ENCODE measurements at places on chromosomes 13 and 19. TPM values are rescaled to one million over a fixed set of nuclear protein-coding genes. Genes with fewer than 3 reads are reported as not detected.

Gene ANKLE1
- total RNA-seq = 0.60 TPM

Gene MYH14
- total RNA-seq = 2.8 TPM

Gene PTGIR
- total RNA-seq = 1.1 TPM

Gene GZMM
- not detected for total RNA-seq

Gene SLC25A41
- total RNA-seq = 1.7 TPM

Gene ZNF284
- total RNA-seq = 2.6 TPM

Gene PALM3
- total RNA-seq = 6.2 TPM

Gene RAB3D
- total RNA-seq = 2.6 TPM

Gene ZFP82
- not detected for total RNA-seq

Gene CCDC8
- not detected for total RNA-seq

Gene GADD45GIP1
- total RNA-seq = 64.2 TPM

Gene CCNE1
- 50.2 TPM for total RNA-seq

DNA sequence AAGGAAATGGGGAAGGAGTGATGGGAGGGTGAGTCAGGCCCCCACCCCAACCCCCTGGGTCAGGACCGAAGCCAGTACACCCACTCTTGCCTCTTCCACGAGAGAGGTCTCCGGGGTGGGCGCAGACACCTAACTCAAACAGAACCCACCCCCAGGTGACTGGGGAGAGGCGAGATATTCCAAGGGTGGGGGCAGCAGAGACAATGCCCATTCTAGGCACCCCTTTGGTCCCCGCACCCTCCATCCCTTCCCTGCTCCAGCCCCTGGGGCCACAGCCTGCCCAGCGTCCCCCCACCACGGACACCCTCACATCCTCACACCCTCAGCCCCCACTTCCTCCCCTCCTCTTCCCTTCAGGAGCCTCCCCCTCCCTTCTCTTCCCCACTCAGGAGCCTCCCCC, 682 bp downstream of the ZSCAN18 start:
- DNase-seq = no peak

- no peak for DNase-seq
These were observed at the start of gene GPR183 for GRCh38 chr13:99307247-99307646. Gene GPR183, minus strand, starts transcription at chr13:99307399. Its CDS starts 11,254 bp downstream, at chr13:99296145.

DNA sequence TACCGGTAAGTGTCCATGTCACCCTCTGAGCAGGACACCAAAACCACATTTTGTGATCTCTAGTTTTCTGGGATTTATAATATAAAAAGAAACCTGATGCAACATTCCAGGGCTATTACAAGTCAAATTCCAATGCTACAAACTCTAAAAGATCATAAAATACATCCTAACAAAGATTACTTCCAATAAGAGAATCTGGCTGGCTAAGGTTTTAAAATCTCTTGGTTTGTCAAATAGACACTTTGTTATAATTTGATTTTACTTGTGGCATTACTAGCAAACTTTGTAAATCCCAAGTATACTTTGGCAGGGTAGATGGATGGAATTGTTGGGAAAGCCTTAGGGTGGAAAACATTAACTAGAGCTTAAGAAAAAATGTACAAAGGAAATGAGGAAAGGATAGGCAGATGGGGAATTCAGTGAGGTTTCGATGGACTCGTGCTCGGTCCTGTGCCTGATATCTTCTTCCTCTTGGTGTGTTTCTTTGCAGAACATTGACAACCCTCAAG, 74.0 kb upstream of the POMP start:
- DNase-seq = peak; percentile 54

DNA sequence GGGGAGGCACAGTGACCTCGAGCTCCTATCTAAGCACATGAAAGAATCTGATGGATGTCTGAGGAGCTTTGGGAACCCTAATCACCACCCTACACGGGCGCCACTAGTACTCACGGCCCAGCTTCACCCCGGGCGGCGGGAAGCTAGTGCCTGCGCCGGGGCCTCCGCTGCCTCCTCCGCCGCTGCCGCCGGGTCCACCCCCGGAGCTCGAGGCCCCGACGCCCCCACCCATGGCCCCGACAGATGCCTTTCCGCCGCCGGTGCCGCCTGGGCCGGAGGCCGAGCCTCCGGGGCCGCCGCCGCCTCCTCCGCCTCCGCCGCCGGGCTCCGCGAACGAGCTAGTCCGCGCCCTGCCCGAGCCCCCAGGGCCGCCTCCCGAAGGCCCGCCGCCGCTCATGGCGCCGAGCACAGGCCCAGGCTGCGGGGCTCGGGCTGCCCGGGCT, 312 bp downstream of the GSK3A start:
- no peak for DNase-seq

DNA sequence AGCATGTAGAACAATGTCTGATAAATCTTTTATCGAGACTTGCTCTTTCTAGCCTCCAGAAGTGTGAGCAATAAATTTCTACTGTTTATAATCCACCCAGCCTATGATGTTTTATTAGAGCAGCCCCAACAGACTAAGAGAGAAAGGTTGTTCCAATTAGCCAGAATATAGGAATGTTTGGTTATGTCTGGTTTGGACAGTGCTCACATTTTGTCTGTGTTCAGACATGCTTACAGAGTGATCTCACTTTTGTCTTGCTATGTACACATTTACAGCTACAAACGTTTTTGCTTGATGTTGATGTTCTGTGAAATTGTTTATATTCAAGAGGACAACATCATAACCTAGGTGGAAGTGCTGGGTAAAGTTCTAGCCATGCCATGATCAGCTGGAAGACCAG, 18.0 kb upstream of the EVI5L start:
- no peak for DNase-seq

DNA sequence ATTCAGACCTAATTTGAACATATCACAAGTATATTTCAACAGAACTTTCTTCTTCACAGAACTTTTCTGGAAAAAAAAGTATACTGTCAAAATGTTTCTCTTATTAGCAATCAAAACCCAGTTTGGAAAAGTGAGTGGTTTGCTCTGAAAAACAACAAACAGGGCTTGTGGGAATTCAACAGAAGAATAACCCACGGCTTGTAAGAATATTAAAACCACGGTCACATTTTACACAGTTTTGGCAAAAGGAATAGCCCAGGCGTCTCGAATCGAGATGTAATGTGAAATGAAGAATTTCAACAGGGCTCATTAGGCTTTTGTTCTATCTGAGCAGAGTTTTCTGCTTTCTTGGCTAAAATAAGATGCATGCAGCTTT, 70.7 kb downstream of the COL4A2 start:
- DNase-seq = no peak

DNA sequence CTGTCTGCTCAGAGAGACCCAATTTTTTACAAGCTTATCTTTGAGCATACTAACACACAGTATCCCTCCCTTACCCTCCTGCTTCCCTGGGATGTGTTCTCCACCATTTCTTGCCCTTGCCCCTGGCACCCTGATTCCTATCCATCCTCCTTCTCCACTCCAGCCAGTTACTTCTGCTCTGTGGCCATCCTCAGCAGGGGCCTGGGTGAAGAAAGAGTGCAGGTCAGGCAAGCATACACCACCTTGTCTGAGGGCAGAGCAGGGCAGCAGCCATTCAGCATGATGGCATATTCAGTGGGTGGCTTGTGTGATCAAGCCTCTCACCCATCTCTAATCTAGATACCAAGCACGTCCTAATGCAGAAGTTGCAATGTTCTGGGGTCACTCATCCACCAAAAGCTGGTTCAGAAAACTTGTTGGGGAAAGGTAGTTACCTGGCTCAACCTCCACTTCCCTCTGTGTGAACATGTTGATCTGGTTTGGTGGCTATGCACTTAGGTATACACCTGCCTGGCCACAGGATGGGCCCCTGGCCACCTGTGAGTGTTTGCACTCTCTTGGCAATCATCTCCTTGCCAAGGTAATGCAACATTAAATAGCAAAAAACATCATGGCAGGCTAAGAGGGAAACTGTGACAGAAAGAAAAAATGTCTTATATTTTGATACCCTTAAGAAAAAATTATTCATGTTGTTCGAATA, 900.3 kb upstream of the MIR17HG start:
- no peak for DNase-seq

GRCh38 chr13:59442944-59443486, 720.7 kb downstream of the DIAPH3 start:
- DNase-seq = no peak

DNA sequence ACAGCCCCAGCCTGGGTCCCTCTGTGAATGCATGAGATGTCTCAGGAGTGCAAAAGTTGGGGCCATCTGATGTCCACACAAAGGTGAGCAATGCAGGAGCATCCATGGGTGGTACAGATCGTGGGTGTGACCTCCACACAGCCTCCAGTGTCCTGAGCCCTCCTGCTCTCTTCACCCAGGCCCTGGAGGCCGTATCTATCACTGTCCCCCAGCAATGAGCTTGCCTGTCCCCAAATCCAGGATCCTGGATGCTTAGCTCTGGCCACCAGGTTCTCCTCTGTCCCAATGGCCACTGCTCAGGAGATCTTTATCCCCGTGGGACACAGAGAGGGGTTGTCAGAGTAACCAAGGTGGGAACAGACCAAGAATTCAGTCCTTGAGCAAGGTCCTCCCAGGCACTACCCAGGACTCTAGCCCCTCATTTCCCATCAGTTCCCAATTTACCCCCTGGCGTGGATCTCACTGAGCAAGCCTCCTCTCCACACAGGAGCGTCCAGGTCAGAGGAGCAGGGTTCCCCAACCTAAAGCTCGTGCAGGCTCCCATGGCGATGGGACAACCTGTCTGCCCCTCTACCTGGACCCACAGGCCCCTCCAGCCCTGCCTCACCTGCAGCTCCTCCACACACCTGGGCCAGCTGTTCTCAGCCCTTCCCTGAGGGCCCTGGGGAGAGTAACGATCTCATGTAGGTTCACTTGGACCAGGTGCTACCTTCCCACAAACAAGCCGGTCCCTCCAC, 11.3 kb downstream of the CEACAM21 start:
- DNase-seq = no peak

- DNase-seq = no peak
These were observed 25.4 kb downstream of the SERP2 start for GRCh38 chr13:44399074-44399473.

GRCh38 chr13:94419304-94419924, 60.1 kb downstream of the DCT start:
- DNase-seq = peak; percentile 75

- DNase-seq = no peak
These were observed 7.2 kb downstream of the ADGRE2 start for GRCh38 chr19:14770944-14771839.

GRCh38 chr13:99991828-99992775, 10.5 kb downstream of the ZIC2 start:
- DNase-seq = no peak

- DNase-seq = no peak
These were observed 107.9 kb downstream of the GGACT start for GRCh38 chr13:100480676-100481075.

DNA sequence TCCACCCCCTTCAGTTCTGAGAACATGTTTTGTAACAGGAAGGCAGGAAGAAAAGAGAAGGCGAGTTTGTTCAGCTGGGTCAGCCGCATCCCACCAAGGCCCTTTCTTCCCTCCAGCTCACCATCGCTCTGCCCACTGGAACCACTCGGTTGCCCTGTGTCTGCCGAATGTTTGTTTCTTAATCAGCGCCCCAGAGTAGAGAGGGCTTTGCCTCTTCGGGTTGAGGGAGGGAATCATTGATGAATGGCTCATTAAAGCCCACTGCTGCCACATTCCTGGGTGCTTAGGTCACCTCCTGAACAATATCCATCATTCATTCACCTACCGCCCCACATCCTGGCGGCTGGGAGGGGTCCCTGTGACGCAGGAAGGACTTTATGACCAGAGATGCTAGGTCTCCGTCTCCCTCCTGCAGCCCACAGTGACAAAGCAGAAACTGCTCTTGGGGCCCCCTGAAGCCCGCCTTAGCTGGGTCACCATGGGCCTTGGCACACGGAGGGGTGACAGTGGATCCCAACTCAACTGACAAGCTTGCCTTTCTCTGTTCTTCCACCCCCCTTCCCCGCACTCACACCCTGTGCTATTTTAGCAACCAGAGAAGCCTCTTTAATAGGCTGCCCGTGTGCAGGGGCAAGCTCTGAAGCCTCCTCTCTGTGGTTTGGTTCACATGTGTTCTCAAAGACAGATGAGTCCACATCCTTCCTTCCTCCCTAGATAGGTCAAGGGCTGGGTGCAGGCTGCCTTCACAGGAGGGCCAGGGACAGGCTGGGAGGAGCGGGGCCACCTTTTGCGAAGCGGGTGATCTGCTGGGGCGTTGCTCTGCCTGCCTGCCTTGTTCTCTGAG, 46.2 kb downstream of the ACTN4 start:
- DNase-seq = peak; percentile 100

DNA sequence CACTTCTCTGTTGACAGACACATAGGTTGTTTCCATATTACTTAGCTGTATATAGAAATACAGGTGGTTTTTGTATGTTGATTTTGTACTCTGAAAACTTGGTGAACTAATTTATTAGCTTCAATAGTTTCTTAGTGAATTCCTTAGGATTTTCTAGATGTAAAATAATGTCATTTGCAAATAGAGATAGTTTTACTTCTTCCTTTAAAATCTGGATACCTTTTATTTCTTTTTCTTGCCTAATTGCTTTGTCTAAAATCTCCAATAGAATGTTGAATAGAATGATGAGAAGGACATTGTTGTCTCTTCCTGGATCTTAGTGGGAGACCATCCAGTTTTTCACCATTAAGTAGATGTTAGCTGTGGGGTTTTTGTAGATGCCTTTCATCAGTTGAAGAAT, 18.7 kb downstream of the RB1 start:
- no peak for DNase-seq

DNA sequence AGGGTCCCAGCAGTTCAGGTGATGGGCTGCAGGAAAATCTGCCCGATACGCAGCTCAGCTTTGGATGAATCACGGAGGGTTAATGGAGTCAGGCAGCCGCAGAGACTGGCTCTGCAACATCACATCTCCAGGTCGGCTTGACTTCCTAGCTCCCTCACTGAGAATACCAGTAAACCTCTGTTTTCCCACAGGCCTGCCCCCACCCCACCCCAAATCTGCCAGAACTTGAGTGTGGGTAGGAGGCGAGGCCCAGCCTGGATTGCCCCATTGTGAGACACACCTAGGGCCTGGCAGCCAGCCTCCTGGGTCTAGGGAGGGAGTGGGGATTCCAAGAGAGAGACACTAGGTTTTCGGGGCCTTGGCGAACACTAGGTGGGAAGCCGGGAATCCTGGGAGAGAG, 3.7 kb upstream of the KRTDAP start:
- no peak for DNase-seq

DNA sequence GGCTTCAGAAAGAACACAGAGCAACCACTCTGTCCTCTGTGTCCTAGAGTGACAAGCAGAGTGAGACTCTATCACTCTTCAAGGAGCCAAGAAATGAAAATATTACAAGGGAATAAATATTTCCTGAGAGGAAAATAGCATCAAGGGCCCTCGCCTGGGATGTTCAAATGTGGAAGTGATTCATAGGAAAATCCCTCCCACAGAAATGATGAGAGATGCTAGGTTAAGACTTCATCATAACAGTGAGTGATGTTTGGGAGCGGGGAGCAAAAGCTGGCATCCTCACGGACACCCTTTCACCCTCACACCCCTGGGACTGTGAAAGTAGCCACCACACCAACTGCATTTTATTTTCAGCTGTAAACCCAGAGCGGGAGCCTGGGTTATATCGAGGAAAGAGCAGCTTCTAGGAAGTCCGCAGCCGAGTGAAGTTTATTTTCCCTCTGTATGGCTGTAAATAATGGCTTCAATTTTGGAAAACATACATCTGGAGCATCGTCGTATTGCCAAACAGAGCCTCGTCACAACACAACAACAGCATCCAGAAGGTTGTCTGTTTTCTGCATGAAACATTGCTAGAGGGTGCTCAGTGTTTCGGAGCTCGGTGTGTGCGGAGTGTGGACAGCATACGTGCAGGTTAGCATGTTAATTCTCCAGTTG, 54.8 kb downstream of the DLEU7 start:
- DNase-seq = peak; percentile 21
